ENCODE measurements at places on chromosomes 16 and 17. TPM values are rescaled to one million over a fixed set of nuclear protein-coding genes. Genes with fewer than 3 reads are reported as not detected.

Gene CCL11
- not detected for total RNA-seq

Gene SLC9A5
- 3.2 TPM for total RNA-seq

DNA sequence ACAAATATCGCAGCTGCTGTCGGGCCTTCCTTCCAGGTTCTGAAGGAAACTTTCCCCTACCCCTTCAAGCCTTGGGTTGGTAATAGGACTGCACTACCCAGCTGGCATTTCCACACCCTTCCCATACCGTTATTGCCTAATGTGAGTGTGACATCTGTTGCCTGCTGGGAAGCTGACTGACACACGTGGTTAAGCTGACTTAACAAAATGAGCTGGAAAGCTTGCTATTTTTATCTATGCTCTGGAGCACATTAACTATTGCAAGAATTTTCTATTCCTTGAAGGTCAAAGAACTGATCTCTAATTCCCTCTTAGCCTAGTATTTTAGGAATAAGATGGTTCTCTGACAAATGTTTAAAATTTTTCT lies 79.5 kb downstream of the PMP22 start:
- DNase-seq: no peak
- no peaks in the 10 kb centered on the region for H3K27me3 ChIP-seq

Gene ADAM11
- 0.13 TPM for total RNA-seq

DNA sequence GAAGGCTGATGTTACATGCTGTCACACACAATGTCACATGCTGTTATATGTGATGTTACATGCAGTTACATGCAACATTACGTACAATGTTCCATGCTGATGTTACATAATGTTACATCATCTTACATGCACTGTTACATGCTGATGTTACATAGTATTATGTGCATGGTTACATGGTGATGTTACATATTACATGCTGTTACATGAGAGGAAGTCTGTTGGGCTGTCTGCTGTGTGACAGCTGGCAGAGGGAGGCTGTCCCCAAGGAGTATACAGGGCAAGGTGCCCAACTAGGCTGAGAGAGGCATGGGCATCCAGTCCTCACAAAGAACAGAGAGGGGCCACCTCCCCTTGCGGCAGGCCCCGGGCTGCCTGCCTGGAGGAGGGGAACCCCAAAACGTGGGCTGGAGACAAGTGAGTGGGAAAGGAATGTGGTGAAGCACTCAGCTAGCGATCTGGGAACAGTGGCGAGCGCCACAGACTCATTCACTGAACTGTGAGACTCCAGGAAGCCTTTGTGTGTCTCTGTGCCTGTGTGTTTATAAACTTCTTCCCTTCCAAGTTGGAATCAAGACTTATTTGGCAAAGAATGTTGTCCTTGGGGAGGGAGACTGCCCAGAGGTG lies 30.6 kb downstream of the TMEM92 start:
- H3K27me3 ChIP-seq: no peaks in the 10 kb centered on the region
- no peak overlapping the region for H3K4me3 ChIP-seq
- no peak overlapping the region for H3K27ac ChIP-seq
- H3K36me3 ChIP-seq: no peaks in the 10 kb centered on the region

DNA sequence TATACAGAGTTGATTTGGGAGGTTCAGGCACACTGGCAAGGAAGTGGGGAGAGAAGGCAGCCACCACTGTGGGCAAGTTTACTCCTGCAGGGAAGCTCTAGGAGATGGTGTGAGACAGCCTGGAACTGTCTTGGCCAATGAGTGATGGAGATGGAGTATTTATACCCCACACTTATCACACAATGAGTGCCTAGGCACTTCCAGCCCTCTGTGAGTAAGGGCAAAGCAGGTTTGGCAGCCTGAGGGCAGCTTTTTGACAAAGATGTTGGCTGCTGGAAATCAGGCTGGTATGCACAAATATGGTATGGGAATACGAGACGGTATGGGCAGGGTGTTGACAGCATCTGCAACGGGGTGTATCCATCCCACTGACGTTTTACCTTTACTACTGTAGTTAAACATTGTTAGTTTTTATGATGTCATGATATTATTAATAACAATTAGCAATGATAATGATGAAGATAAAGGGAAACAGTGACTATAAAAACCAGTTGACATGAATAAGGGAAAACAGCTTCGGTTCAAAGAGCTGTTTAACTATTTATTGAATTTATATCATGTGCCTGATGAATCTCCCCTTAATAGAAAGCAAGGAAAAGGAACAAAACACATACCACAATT lies 149.9 kb downstream of the CDK5R1 start:
- H3K4me3 ChIP-seq: no peak overlapping the region
- no peaks in the 10 kb centered on the region for H3K36me3 ChIP-seq
- DNase-seq: no peak
- H3K27me3 ChIP-seq: no peaks in the 10 kb centered on the region
- H3K27ac ChIP-seq: no peak overlapping the region
- H3K4me1 ChIP-seq: no peaks in the 10 kb centered on the region

DNA sequence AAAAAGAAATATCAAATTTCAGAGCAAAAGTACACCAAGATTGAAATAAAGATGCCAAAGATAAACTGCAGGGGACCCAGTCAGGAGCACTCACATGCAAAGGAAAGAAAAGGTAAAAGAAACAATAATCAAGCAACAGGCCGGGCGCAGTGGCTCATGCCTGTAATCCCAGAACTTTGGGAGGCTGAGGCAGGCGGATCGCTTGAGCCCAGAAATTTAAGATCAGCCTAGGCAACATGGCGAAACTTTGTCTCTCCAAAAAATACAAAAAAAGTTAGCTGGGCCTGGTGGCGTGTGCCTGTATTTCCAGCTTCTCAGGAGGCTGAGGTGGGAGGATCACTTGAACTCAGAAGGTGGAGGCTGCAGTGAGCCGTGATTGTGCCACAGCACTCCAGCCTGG lies 107.6 kb upstream of the SMURF2 start:
- H3K27me3 ChIP-seq: no peaks in the 10 kb centered on the region
- no peak for DNase-seq
- no peak overlapping the region for H3K27ac ChIP-seq
- no peaks in the 10 kb centered on the region for H3K4me1 ChIP-seq
- no peak overlapping the region for H3K4me3 ChIP-seq

DNA sequence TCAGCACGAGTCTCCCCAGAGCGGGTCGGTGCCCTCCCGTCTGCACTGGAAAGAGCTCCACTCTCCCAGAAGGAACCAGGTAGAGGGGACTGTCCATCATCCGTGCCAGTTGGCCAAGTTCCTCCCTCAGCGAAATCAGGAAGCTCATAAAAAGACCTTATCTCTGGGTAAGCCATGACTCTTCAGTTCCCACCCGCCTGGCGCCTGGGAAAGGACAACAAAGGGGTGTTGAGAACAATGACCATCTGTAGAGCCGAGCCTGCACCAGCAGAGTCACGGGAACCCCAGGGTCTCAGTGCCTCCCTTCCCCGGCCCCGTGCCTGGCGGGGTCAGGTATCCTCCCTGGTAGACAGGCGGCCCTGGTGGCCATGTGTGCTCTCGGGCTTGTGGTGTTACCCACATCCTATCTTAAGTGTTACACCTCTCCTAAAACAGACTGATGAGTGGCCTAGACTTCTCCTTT lies 190.7 kb downstream of the AXIN2 start:
- H3K4me3 ChIP-seq: no peak overlapping the region
- no peaks in the 10 kb centered on the region for H3K27me3 ChIP-seq
- H3K27ac ChIP-seq: no peak overlapping the region
- H3K4me1 ChIP-seq: no peaks in the 10 kb centered on the region

DNA sequence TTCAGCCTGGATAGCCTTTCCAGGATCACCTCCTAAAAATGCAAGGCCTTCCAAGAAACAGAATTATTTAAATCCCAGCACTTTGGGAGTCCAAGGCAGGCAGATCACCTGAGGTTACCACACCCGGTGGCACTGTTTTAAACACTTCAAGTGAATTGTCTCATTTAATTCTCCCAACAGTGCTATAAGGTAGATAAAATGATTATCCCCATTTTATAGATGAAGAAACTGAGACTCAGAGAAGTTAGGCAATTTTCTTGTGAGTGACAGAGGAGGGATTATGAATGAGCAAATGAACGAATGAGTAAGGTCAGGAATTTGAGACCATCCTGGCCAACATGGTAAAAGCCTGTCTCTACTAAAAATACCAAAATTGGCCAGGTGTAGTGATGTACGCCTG lies 16.8 kb downstream of the THRA start:
- H3K36me3 ChIP-seq: no peaks in the 10 kb centered on the region
- no peaks in the 10 kb centered on the region for H3K27me3 ChIP-seq
- no peak for DNase-seq
- no peak overlapping the region for H3K27ac ChIP-seq

DNA sequence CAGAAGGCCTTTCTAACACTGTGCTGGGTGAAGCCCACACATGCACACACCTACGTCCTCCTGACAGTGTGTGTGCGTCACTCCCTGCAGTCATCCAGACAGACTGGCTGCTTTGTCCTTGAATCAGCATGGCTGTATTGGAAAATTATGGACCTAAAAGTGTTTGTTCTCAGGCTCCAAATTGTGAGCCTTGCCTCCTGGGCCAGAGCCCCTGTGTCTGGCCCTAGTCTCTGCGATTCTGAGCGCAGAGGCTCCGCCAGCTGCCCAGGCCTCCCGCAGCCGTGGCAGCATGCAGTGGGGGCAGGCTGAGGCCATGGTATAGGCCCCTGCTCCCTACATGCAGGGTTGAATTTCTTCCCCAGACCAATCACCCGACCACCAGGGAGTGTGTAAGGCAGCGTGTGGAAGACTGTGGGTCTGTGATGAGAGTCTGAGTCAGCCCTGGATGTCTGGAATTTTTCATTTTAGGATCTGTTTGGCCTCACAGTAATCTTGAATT lies 166.9 kb downstream of the LGALS9B start:
- no peaks in the 10 kb centered on the region for H3K36me3 ChIP-seq
- no peak for DNase-seq
- H3K27ac ChIP-seq: no peak overlapping the region

Gene PDILT
- not detected for total RNA-seq
